Esophagus squamous epithelium (tissue), 5 donors: ENCODE measurements at places on chromosomes 16 and 17.

DNA sequence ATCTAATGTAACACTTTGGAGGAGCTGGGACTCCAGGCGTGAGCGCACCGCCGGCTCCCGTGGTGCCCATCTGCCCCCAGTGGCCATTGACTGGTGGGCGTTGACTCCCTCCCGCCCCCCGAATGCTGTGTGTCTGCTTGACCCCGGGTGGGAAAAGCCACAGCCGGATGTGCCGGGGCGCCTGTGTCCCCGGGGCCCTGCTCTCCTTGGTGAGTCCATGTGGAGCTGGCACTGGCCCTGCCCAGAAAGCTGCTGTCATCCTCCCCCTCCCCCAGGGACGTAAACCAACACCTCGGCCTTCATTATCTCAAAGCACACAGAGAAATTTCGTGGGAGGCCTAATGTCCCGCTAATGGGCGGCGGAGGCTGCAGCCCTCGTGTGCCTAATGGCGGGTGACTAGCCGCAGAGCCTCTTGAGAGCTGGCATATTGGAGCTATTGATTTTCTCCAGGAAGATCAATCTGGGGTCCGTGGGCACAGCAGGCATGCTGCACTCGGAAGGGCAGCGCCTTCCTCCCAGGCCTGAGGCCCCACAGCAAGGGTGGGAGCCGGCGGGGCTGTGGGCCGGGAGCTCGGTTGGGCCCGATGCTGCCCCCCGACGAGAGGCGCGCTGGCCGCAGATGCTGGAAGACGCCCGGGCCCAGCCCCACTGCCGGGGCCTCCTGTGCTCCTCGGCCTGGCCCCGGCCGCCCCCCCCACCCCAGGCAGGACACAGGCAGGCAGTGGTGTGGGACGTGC, 4.0 kb upstream of the PERCC1 start:
- DNase-seq, result no peak

DNA sequence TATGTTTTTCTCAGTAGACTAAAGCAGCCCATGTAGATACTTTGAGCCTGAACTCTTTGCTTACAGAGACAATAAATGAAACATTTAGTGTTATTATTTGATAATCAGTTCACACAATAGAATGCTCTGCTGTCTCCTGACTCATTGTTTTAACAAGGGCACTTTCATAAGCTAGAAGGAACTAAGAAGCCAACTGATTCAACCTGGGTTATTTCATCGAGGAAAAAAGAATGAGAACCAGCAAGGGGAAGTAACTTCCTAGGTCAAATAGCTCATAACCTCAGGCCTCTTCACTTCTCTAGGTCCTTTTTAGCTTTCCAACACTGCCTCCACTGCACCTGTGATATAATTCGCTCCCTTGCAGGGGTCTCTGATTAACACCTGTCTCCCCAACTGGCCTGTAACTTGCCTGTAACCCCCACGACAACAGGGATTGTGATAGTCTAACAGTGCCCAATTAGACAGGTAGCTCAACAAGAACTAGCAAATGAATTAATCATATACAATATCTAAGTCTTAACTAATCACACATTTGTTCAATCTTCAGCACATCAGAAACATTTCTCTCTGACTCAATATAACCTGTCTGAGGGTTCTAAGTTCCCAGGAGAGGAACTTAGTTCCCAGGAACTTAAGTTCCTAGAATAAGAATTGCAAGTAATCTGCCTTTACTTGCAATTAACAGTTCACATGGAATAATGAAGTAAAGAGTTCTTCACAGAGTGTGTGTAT, 34.8 kb downstream of the RFFL start:
- DNase-seq, result no peak

GRCh38 chr16:9658164-9658563, 524.1 kb downstream of the GRIN2A start:
- DNase-seq, result no peak

GRCh38 chr16:85220125-85220839, 108.0 kb upstream of the CIBAR2 start:
- DNase-seq, result no peak

DNA sequence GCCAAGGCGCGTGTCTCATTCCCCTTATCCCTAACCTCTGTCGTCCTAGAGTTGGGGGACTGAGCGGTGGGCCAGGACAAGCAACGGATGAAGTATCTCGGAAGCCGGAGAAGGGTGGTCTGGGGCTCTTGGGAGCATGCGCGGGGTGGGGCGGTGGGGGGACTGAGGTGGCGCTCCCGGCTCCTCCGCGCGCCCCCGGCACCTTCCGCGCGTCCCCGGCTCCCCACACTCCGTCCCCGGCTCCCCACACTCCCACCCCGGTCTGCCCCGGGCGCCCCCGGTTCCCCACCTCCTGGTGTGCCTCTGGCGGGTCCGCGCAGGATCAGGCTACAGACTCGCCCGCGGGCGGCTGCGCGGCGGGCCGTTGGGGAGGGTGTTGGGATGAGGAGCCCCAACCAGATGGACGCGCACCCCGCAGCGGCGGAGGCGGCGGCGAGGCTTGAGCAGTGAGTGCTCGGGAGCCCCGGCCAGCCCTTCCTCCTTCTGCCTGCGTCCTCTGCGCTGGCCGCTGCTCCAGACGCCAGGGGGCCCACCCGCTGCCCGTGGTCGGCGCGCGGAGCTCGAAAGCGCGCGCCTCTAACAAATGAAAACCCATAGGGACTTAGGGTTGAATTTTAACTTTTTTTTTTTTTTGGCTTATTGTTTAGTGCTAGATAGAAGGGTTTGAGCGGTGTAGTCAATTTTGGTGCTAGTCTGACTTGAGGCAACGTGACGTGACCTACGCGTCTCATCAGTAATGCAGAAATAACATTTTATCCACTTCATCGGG, 5.6 kb upstream of the CRYM start:
- no peak for DNase-seq

DNA sequence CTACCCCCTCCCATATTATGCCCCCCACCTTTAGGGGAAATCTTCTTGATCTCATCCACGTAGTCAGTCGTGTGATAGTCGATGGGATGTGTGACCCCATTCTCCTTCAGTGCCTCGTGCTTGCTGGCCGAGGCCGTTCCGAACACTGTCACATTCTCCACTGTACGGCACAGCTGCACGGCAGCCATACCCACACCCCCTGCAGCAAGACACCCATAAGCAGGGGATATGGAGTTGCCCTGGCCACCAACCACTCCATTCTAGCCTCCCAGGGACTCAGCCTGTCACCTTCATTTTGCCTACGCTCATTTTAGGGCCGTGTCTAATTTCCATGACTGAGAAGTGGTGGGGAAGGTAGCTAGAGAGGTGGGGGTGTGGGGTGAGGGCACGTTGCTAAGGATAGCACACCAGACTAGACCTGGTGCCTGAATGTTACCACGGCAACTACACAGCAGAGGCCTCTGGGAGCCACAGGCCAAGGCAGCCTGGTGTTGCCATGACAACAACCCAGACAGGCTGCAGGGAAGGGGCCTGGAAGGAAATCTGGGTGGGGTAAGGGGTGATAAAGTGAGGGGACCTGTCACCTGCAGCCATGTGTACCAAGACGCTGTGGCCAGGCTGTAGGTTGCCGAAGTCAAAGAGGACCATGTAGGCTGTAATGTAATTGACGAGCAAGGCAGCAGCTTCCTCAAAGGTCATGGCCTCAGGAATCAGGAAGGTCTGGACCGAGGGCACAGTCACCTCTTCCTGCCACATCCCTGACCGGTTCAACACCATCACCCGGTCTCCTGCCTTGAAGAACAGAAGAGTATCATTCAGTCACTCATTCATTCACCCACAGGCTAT, 4.0 kb downstream of the VAT1 start:
- DNase-seq, result no peak

GRCh38 chr17:68418876-68419275, 38.4 kb downstream of the WIPI1 start:
- DNase-seq, result no peak

DNA sequence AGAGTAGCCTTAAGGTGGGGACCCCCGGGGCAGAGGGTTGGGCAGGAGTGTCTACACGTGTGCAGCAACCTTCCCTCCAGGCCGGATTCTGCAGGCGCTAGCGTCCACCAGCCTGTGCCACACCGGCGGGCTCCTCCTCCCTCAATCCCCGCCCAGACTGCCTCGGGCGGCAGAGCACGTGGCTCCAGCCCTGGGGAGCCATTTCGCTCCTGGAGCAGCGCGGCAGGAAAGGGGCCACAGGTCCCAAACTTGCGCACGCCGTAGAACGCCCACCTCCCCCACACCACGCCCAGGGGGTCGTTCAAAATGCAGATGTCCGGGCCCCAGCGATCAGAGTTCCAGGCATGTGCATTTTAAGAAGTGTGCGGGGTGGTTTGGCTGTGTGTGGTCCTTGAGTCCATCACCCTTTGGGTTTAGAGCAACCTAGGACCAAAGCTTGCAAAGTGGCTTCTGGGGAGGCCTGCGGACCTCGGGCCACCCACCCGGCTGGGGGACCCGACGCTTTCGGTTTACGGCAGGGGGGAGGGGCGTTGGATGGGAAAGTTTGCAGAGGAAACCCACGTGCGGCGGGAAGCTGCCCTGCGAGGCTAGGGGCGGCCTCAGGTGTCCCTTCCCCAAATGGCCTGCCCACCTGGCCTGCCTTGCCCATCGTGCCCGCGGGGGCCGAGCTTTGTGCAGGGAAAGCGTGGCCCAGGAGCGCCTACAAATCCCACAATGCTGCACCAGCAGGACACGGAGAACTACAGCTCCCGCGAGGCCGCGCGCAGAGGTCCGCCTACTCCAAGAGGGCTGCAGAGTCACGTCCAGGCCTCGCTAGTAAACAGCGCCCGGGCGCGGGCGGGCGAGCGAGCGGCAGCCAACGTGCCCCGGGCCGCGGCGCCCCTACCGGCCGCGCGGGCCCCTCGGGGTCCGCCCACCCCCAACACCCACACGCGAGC, 1.4 kb downstream of the TFAP4 start:
- peak; percentile 63 for DNase-seq

DNA sequence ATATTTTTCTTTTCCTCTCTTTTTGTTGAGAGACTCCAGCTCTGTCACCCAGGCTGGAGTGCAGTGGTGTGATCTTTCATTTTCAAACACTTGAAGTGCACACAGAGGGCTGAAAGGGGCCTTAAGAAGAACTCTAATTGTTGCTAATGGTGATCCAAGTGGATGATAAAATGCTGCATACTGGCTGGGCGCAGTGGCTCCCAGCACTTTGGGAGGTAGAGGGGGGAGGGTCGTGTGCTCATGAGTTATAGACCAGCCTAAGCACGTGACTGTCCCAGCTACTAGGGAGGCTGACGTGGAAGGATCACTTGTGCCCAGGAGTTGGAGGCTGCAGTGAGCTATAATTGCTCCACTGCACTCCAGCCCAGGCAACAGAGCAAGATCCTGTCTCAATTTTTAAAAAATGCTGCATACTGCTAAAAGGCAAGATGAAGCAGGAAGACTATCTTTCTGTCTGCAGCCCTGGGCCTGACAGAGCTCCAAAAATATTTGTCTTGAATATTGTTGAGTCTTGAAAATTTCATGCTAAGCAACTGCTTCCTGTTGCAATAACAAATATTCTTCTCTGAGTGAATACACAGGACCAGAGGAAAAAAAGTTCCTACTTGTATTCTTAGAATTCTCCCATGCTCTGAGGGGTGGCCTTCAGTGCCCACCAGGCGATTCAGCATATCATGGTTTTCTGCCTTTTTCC, 63.7 kb upstream of the AKTIP start:
- DNase-seq, result no peak

- DNase-seq, result peak; percentile 66
Measured at GRCh38 chr16:87853411-87854052, 15.8 kb downstream of the SLC7A5 start.

- DNase-seq, result no peak
Measured at GRCh38 chr16:49337814-49338350, 35.7 kb upstream of the C16orf78 start.

DNA sequence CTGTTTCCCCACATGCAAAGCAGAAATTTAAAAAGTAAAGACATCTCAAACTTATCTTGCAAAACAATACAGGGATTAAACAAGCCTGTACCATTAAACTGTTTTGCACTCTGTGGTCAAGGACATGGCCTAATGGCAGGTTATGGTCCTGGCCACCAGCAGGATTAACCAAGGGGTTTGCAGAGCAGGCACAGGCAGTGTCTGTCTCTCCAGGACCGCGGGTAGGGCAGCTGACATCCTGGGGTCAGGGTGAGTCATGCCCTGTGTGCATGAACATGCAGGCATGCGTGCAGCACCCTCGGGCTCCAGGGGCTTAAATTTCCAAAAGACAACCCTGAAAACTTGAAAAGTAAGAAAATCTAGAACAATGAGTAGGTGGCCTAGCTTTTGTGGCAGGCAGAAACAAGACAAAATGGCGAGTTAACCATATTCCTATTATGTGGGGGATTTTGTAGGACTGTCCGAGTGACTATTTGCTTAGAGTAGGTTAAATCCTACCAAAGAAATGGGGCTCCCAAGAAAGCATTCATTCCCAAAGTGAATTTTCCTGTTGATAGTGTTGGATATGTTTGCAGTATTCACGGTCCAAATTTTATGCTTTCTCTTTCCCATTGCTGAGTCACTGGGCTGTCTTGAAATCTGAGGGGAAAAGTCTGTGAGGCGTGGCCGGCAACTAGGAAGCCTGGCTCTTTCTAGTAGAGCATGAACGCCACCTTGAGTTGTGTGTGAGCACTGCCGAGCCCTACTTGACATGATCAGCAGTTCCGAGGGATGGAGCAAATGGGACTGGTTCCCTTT, 158.4 kb upstream of the FAM20A start:
- DNase-seq, result no peak

DNA sequence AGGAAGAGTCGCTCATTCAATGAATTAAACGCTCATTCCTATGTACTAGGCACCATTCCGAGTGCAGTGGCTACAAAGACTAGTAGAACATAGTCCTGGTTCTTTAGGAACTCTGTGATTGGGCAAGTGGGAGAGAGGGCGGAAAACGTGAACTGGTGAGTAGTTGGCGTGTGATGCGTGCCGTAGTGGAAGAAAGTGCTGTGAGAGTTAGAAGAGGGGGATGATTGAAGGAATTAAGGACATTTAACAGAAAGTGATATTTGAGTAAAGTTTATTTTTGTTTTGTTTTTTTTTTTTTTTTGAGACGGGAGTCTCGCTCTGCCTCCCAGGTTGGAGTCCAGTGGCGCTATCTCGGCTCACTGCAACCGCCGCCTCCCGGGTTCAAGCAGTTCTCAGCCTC, 7.9 kb upstream of the SLFN14 start:
- no peak for DNase-seq

DNA sequence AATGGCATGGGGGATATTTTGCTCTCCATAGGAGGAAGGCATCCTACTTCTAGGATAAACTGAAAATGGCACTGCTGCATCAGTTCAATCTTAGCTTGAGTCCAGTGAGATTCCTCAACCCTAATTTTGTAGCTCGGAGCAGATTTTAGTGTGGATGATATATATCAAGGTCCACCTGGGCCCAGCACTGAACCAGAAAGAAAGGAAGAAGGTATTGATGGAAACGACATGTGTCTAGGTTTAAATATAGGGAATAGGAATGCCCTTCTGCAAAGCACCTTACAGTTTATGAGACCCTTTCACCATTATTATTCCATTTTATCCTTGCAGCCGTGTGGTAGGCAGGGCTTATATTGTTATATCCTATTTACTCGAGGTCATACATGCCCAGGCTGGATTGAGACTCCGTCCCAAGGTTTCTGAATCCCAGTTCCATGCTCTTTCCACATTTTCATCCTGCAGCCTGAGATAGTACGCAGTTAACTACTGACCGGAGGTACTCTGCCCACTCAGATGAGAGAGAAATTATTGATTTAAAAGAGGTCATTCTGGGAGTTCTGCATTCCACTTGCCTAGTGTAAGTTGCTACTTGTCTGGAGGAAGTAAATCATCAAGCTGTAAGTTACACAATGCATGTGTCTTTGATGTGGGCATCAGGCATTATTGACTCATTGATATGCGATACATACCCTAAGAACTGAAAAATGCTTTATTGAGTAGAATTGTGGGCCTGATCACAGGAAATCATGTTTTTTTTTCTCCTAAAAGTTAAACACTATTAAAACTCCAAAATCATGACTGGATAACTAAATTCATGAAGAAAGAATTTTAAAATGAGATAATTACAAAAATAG, 10.1 kb downstream of the KRT39 start:
- no peak for DNase-seq
